ENCODE measurements at places on chromosomes 5 and 9.

- DNase-seq = no peak
Measured at GRCh38 chr9:91060520-91061343, 259.1 kb downstream of the SYK start.

DNA sequence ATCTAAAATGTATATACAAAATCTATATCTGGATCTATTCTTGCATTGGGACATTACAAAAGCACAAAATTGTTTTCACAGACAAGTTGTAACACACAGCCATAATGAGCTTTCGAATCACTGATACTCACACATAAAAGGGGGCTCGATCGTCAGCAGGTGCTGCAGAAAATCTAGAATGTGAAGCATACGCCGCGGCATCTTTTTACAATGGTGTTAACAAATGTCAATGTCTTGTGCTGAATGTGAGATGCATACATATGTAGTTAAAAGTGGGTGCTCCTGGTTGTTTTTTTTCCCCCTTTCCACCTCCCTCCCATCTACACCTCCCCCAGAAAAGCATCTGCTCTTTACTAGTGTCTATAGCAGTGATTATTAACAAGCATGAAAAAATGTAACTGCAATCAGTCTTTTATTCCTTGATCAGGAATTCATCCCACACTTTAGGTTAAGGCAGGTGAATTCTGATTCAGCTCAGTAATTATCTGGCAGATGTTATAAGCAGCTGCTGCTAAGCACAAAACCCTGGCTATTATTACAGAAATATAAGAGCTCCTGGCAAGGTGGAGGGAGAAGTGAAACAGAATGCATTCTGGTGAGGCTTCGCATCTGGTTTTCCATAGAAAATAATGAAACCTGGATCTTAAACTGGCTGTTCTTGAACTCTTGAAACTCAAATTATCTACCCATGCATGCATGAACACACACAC, 114.1 kb downstream of the MPDZ start:
- DNase-seq = no peak

- no peak for DNase-seq
Measured at GRCh38 chr5:135076801-135077200, 42.8 kb upstream of the PITX1 start.

- DNase-seq = no peak
Measured at GRCh38 chr5:67383451-67383850, 186.9 kb upstream of the CD180 start.

- DNase-seq = no peak
Measured at GRCh38 chr9:75834878-75835277, 55.6 kb upstream of the PCSK5 start.

DNA sequence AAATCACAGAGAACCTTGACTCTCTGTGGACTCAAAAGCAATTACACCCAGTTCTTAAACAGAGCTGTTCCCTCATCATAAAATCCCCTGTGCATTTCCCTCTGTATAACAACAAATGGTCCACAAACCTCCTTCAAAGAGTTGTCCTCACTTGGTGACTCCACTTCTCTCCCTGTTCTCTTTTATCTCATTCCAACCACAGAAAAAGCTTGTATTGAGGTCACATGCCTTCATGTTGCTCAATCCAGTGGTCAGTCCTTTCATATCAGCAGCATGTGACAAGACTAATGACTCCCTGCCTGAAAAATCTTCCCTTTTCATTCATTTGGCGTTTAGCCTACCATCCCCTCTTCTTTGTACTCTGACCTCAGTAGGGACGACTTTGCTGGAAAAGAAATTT, 158.0 kb downstream of the DEPDC1B start:
- DNase-seq = no peak

DNA sequence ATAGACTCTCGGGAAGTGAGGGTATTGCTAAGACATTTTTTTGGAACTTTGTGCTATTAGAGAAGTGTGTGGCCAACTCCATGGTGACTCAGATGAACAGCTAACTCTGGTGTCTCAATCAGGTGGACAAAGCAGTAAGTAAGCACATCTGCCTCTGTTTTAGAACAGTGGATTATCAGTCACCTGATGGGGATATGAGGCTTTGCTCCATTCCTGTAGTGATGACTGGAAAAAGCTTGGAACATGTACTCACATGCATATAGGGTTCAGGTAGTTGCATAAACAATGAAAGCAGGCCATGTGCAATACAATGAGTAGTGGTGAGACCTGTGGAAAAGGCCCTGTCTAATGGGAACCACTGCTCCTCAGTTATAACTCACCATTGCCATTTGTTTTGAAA, 168.2 kb upstream of the FBN2 start:
- DNase-seq = no peak

GRCh38 chr9:111983484-111983908, 86.9 kb downstream of the UGCG start:
- no peak for DNase-seq

DNA sequence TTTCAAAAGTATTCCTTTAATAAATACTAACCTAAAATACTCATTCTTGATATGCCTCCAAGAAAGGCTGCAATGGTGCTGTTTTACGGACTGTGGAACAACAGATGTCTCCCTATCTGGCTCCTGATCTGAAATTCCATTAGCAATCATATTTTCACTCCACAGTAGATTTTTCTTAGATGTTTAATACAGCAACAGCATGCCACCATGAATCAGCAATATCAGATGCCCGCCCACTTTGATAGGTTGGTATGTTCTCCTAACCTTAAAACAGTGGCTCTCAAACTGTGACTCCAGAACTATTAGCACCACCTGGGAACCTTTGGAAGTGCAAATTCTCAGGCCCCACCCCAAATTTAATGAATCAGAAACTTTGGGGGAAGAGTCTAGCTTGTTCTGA, 110.2 kb downstream of the MLLT3 start:
- no peak for DNase-seq

DNA sequence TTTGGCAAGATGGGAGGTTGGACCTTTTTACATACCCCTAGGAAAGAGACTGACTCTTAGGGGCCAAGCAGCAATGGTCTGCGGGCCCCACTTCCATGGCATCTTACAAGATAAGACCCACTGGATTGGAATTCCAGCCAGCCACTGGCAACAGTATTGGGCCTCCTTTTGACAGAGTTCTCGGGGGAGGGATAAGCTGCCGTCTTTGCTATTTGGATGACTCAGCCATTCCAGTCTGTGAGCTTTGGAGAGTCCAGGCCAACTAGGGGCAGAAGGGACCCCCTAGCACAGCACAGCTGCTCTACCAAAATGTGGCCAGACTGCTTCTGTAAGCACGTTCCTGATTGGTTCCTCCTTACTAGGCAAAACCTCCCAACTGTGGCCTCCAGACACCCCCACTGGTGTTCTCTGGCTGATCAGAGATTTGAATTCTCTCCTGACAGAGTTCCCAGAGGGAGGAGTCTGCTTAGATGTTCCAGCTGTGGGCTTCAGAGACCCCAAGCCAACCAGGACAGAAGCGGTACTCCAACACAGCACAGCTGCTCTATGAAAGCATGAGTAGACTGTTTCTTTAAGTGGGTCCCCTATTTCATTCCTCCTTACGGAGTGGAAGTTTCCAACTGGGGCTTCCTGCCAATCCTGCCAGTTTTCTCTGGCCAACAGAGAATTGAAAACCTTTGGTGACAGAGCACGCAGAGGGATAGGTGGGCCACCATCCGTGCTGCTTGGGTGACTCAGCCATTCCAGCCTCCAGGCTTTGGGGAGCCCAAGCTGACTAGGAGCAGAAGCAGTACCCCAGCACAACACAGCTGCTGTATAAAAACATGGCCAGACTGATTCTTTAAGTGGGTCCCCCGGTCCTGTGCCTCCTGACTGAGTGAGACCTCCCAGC, 672.1 kb upstream of the RIOK2 start:
- no peak for DNase-seq

DNA sequence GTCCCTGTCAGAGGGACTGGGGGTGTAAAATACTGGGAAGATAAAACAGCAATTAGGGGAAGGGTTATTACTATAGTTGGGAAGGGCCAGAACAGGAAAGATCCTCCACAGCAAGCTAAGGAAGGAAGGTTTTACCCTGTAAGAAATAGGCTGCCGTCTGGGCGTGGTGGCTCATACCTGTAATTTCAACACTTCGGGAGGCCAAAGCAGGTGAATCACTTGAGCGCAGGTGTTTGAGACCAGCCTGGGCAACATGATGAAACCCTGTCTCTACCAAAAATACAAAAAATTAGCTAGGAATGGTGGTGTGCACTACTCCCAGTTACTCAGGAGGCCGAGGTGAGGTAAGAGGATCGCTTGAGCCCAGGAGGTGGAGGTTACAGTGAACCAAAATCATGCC, 165.1 kb upstream of the TLX3 start:
- no peak for DNase-seq

GRCh38 chr5:179763215-179763945, 30.4 kb upstream of the LTC4S start:
- DNase-seq = no peak

DNA sequence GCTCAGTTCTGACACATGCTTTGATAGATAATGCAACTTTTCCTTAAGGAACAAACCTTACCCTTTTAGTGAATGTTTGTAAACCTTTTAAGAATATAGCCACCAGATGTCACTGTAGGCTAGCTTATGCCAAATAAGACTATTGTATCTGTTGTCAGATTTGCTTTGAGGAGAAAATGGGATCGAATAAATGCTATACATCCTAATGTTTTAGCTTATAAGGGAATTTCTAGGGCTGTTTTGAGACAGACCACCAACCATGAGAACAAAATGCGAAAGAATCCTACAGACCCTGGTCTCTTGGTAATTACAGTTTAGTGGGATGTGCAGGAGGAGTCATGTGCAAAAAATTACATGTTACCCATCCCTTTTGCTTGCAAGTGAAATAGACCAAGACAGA, 127.6 kb upstream of the NMUR2 start:
- DNase-seq = no peak

GRCh38 chr9:112283582-112284253, 49.7 kb downstream of the PTBP3 start:
- DNase-seq = no peak

GRCh38 chr5:68382640-68383039, 167.1 kb downstream of the PIK3R1 start:
- DNase-seq = no peak

DNA sequence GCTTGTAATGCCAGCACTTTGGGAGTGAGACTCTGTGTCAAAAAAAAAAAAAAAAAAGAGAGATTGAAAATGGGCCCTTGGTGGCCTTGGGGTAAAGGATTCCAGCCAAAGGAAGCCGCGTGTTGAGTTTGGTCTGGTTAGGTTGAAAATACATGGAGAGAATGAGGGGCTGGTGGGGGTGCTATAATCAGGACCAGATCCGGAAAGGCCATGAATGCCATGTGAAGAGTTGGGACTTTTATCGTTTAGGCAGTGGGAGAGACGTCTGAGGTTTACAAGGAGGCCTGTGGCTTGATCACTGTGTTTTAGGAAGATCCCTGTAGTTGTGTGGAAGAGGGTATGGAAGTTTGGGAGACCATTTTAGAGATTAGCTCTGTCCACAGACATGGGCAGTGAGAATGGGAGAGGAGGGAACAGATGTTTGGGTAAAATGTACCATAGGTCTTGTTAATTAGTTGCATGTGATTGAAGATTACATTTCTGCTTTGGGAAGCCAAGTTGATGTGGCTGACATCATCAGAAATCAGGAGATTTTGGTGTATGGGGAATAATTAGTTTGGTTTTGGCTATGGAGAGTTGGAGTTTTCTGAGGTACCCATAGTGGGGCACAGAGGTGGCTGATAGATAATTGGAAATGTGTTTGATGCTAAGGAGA, 3.5 kb downstream of the MSANTD3 start:
- no peak for DNase-seq

DNA sequence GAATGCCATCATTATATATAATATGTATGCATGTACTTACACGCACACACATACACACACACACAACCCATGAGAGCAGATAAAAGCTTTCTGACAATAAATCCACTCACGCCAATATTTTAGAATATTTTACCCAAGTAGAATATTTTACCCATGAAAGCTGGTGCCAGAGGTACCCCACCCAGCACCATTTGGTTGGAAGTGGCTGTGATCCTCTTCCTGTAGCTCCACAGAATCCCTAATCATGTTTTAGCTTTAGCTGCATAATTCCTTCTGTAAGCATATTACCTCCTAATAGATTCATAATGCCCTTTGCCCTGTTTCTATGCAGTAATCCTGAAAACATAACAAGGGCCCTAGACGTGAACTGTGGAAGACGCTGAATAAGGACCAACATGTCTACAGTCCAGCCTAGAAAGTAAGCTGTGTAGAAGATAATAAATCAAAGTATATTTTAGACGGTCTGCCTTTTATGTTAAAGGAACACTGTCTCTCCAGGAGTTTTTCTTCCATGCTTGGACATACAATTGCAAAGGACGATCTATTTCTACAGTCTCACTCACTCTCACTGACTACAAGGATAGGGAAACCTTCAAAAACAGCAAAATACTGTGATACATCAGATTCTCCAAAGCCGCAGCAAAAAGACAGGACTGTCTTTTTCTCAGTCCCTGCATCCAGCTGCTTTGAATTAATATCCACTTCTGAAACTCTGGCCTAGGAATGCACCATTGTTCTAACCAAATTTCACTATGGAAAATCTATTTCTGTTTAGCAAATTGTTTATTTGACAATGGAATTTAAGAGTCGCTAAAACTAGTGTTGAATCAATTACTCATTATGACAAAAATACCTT, 98.2 kb downstream of the USP20 start:
- DNase-seq = no peak

GRCh38 chr5:105745111-105745510, 1925.6 kb downstream of the EFNA5 start:
- no peak for DNase-seq

DNA sequence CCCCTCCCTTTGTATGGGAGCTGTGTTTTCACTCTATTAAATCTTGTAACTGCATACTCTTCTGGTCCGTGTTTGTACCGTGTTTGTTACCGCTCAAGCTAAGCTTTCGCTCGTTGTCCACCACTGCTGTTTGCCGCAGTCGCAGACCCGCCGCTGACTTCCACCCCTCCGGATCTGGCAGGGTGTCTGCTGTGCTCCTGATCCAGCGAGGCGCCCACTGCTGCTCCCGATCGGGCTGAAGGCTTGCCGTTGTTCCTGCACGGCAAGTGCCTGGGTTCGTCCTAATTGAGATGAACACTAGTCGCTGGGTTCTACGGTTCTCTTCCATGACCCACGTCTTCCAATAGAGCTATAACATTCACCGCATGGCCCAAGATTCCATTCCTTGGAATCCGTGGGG, 6.6 kb upstream of the GNE start:
- no peak for DNase-seq

DNA sequence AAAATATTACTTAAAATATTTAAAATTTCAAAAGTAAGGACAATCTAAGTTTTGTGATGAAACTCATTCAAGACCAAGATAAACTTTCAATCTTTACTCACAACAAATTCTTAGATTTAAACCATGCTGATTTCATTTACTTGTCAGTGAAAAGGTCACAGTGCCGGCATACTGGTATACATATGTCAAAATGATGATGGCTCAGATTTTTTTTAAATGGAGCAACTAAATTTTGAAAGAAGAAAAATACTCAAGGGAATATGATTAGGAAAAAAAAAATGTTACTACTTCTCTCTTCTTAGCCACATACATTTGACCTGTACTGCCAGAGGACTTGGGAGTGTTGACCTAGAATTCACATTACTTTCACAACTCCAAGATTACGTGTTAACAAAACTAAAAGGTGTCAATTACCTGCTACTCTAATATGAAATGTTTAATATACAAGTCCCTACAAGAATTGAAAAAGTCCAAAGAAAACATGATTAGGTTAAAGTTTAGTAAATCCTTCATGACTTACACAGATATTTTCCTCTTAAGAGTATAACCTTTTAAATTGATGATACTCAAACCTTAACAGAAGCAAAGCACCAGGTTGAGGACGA, 4.6 kb downstream of the EFNA5 start:
- no peak for DNase-seq
